ENCODE measurements at places on chromosomes 13 and 19.

GRCh38 chr13:90416519-90416918 is 931.0 kb upstream of the MIR17HG start:
- DNase-seq, result peak; percentile 41

DNA sequence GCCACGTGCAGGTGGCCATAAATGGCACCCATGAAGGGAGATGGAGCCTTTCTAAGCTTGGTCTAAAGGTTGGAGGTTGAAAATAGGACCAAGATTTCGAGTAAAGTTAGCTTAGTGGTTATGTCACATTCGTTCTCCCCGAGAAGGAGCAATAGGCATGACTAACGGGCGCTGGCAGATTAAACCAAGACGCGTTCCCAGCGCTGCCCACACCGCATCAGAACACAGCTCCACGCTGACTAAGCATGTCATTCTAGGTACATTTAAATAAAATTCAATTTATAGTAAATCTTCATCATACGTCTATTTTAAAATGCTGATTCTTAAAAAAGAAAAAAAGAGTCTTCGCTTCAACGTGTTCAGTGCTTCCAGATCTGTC is 95.0 kb upstream of the IRS2 start:
- DNase-seq, result no peak

GRCh38 chr13:43783820-43784219 is 3.0 kb downstream of the ENOX1 start:
- DNase-seq, result peak; percentile 61

DNA sequence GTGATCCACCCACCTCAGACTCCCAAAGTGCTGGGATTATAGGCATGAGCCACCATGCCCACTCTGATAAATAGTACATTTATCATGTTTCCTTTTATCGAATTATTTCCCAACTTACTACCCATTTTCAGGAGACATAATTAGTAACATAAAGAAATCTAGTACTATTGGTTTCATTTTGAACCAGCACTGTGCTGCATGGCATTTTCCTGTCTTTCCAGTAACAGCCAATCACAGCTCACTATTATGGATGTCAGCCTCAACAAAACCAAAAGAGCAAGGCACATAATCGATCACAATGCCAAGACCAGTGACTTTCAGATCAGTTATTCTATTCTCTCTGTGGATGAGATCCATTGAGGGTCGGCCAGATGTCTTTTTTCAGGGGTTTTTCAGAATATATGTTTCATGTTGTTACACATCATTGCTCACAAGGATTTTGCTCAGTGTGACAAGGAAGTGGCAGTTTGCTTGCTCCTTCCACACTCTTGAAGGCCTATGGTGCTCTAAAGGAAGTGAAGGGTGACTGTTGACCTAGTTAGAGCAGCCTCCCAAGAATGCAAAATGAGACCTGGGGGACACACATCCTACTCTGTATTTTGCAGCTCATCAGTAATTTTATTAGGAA is 233.4 kb downstream of the KCNRG start:
- no peak for DNase-seq

GRCh38 chr19:38690146-38690545 is 42.7 kb downstream of the ACTN4 start:
- no peak for DNase-seq

- DNase-seq, result no peak
Observed at GRCh38 chr19:8831832-8832131, 322 bp downstream of the ZNF558 start.

DNA sequence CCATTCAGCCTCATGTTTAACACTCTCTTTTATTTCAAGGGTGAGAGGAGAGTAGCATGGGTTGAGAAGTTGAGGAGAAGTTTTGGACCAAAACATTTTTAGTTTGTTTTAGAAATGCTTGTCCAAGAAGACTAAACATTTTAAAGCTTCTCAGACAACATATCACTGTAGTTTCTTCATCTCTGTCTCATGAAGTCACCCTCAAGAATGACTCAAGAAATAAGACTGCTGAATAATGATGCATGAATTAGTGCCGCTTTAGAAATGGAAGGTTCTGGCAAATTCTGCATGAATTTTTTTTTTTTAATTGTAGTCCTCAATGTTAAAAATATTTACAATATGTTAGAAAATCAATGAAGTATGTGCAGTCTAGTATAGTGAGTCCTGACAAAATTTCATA is 422.7 kb upstream of the ARGLU1 start:
- DNase-seq, result no peak

DNA sequence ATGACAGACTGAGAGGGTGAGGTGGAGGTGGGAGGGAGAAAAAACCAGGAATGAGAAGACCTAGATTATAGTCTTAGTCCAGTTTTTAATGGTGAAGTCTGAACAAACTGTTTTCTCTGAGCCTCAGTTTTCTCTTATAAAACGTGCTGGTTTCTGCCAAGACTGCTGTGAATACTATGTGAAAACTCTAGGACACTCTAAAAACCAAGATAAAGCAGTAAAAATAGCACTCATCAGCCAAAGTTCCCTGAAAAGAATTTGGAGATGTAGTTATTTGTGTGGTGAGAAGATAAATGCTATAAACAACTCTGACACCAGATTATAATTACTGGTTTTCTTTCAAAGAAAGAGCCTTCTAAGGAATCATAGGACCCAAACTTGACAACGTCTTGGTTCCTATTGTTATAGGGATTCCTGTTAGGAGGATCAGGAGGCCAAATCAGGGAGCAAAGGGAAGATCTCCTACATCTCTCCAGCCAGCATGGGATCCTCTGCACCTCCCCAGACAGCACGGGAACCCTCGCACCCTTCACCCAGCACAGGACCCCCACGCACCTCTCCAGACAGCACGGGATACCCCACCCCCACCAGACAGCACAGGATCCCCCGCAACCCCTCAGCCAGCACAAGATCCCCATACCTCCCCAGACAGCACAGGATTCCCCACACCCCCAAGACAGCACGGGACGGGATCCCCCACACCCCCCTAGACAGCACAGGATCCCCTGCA is 130.2 kb downstream of the MIPEP start:
- peak; percentile 47 for DNase-seq

GRCh38 chr13:25771202-25771601 is 280.6 kb downstream of the SHISA2 start:
- no peak for DNase-seq

Measured in fibroblast of the aortic adventitia (primary cell).